ENCODE measurements at places on chromosomes 1 and 21.

DNA sequence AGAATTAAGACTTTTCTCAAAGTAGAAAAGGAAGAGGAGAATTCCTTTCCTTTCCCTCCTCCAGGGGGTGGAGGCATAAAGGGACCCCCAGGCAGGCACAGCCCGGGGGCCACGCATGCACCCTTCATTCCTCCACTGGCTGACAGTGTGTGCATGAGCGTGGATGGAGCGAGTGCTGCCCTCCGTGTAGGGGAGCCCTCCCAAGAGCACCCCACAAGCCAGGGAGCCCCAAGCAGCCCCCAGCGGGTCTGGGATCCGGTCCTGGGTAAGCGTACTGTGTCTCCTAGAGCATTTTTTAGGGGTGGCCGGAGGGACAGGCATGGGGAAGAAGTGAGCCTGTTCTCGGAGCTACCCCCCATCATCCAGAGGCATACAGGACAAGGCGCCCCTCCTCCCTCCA, 120.5 kb downstream of the SIK1 start:
- DNase-seq = no peak

DNA sequence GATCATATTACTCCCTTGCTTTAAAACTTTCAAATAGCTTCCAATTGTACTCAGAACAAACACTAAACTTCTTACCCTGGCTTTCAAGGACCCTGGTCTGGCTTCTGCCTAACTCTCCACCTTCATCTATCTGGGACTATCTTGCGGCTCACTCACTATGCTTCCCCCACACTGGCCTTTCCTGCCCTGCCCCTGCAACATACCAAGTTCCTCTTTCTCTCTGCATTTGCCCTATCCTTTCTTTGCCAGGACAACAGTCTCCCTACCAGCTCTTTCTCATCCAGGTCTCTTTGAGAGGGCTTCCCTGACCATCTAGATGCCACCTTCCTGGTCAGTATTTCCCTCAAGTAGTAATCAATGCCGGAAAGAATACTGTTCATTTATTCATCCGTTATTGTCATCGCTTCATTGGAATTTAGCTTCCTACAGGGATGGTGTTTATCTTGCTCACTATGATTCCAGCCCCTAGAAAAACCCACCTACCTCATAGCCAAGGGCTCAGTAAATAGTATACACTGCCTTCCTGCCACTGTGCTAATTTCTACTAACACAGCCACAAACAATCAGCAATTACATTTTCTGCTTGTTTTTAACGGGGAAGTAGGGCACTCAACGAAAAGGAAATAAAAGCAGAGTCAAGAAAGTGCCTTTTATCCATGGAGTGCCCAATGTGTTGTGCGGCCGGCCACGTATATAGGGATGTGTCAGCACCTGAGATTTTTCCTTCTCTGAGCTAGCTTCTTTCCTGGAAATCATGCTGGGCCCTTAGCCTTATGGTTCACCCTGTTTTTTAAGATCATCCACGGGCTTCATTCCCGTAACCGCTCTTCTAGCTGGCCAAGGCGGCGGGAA, 521 bp upstream of the CDC7 start:
- no peak for DNase-seq

- DNase-seq = peak; percentile 25
These were observed 897 bp downstream of the ZYG11B start for GRCh38 chr1:52727114-52727586.

DNA sequence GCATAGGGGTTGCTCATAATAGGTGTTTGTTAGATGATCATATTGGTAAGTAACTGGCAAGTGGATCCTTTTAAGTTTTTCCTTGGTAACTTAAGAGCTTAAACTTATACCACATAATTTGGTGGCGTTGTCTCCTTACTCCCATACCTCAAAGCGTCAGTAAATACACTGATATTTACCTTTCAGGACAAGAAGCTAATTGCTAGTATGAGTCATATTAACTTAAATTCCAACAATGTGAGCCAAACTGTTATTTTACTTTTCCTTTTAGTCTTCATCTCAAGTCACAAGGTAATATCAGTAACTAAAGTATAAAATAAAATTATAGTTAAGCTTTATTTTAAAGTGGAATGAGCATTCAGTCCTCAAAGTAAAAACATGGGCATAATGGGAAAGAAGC, 9.0 kb upstream of the SH3GLB1 start:
- DNase-seq = no peak

DNA sequence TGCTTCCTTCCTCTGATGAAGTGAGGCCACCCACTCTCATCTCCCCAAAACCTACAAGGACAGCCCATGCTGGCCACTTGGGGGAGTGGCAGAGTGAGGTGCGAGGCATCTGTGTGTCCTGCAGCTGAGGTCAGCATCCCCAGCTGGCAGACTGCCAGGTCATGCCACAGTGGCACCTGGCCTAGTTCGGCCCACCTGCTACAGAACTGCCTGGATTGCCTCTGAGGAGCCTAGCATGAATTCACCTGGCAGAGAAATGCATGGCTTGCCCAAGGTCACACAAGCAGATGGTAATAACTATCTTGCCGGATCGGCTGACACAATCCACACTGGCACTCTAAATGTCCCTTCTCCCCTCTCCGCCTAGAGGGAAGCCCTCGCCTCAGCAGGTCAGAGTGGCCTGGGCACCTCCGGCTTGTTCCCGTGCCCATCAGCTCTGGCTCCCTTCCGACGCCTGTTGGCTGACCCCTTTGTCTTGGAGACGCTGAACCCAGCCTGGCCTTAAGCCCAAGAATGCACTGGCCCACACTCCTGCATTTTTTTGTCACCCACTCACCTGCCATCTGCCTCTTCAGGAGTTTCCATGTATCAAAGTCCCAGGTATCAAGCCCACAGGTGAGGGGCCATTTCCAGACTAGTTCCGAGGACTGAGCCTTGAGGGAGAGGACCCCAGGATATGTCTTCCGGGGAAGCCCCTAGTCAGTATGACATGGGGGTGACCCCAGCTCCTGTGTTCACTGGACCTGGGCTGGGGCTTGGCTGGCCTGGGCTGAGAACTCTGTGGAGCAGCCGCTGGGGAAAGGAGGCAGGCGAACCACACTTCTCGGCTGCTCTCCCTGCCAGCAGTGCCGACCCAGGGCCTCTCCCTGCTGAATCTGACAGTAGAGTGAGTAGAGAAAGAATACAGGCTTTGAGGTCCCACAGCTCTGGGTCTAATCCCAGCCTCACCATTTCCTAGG, 21.7 kb downstream of the ECE1 start:
- DNase-seq = no peak

GRCh38 chr1:150295476-150295875, 1.8 kb downstream of the MRPS21 start:
- no peak for DNase-seq

DNA sequence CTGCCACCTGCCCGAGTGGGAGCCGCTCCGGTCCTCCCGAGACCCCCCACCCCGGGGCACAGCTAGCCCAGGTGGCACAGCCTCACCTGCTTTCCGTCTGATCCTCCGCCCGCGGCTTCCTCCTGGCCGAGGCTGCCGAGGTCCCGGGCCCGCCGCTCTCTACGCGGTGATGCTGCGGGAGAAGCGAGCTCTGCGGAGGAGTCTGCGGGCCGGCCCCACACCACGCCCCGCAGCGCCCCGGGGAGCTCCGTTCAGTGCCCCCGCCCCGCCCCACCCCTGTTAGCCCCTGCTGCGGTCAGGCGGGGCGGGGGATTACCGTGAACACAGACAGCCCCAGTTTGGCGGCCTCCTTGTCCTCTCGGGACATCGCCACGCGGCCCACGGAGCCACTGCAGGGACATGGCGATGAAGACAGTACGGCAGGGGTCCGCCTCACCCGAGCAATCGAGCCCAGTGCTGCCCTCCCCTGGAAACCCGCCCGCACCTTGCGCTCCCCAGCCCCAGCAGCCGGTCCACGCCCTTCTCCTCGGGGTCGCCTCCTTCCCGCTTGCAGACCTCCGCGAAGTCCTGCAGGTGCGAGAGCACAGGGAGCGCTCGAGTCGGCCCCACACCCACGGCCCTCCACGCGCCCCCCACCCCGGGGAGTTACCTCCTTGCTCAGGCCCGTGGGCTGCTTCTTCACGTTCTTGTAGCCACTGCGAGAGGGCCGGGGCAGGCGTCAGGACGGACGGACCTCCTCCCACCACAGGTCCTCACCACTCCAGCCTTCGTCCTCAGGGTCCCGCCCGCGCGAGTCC, 933 bp downstream of the C1orf35 start:
- peak; percentile 62 for DNase-seq

DNA sequence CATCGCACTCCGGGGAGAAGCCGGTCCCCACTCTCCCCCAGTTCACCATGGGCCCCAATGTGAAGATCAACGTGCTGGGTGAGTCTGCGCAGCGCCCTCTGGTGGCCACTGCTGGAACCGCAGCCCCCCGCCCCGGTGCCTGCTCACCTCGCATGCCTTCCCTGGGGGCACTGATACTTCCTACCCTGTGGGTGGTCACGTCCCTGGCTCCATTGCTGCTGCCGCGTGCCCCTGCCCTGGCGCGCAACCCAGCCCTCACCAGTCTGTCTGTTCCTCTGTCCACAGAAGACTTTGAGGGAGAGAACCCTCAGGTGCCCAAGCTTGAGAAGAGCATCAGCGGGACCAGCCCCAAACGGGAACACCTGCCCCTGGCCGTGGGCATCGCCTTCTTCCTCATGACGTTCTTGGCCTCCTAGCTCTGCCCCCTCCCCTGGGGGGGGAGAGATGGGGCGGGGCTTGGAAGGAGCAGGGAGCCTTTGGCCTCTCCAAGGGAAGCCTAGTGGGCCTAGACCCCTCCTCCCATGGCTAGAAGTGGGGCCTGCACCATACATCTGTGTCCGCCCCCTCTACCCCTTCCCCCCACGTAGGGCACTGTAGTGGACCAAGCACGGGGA, 7.6 kb downstream of the EFNA3 start:
- DNase-seq = peak; percentile 85

- no peak for DNase-seq
These were observed 8.3 kb downstream of the CITED4 start for GRCh38 chr1:40853885-40854170.

GRCh38 chr21:37407719-37408420, 41.3 kb downstream of the DYRK1A start:
- DNase-seq = no peak

GRCh38 chr1:8334106-8334851, 16.4 kb downstream of the SLC45A1 start:
- DNase-seq = no peak

DNA sequence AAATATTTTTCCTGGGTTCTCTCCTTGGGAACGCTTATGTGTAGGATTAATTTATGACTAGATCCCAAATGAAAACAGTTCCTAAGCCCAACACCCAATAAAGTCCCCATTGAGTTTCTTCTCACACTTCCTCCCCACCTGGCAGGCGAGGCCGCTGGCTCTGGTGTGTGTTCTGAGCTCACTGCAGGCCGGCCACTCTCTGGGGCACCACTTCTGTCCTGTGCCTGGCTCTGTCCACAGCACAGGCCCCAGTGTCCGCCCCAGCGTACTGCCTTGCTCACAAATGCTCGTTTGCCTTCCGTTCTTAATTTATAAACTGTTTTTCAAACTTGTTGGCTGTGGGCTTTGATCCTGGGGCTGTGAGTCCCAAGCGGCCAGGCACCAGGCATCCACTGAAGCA, 90.6 kb downstream of the TLR5 start:
- no peak for DNase-seq

DNA sequence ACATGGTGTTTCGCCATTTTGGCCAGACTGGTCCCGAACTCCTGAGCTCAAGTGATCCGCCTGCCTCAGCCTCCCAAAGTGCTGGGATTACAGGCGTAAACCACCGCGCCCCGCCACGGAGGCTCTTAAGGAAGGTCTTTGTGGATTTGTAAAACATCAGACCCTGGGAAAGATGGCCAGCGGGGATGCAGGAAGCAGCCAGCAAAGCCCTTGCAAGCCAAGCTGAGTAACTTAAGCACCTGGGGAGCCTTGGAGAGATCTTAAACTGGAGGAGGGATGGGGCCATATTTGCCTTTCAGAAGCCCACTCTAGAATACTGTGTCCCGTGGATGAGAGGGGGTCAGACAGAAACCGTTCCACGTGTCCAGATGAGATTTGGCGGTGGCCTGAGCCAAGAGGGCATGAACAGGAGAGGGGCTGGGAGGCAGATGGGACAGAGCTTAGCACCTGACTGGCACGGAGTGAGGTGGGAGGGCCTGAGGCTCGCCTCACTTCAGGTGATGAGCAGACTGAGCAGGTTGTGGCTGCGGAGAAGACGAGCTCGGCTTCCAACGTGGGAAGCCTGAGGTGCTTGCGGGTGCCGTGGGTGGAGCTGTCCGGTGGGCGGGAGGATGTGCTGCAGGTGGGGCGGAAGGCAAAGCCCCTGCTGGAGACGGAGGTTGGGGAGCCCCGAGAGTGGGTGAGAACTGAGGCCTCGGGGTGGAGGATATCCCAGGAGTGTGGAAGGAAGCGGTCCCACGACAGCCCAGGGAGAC, 11.7 kb downstream of the C1orf216 start:
- no peak for DNase-seq

GRCh38 chr1:172308577-172308976, 111.9 kb upstream of the C1orf105 start:
- DNase-seq = no peak

GRCh38 chr1:113654883-113655282, 104.4 kb downstream of the PHTF1 start:
- no peak for DNase-seq

GRCh38 chr1:9892563-9893528, 17.2 kb downstream of the CTNNBIP1 start:
- DNase-seq = no peak

- no peak for DNase-seq
These were observed 5.0 kb upstream of the ARL8A start for GRCh38 chr1:202149566-202149965.

DNA sequence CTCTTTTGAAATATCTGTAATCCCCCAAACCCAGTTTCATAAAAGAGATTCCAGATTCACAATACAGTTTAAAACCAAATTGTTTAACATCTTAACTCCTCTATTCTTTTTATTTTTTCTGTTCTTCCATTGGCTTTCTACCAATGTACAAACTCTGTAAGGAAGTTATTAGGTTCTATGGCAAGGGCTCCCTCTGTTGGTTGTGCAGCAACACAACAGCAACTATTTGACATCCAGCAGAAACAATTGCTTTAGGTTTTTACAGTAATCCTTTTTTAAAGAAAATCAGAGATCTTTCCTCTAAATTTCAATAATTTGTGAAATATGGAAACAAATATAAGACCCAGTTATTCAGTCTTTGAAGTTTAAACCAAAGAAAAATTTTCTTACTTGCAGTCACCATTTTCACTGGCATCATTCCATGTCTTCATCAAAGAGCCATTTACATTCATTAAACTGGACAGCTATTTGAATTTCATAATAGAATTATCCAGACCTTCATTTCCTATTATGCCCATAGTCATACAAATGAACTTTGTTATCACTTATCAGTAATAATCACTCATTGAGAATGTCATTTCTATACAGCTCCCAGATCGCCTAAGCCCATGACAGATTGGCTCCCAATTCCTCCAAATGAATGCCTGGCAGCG, 46.5 kb upstream of the RNF11 start:
- peak; percentile 73 for DNase-seq
